ENCODE measurements at places on chromosomes 2 and 18.

DNA sequence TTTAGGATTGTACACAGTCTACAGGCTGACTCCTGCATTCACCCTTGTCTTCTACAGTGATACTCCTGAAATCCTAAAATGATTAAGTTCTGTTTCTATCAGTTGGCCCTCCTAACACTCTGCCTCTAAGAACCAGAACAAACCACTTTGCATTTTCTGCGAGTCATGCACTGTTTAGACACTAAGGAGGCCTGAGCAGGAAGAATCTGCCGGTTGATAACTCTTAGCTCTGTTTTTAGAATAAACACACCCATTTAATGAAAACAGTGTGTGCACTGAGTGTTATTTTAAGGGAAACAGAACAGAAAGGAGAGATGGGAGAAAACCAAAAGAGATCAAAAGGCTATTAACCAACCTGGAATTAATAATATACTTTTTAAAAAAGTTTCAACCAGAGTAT is 22.9 kb upstream of the SSB start:
- no peak for DNase-seq

GRCh38 chr2:108944601-108945331 is 44.3 kb downstream of the EDAR start:
- DNase-seq: no peak

- no peak for DNase-seq
Observed at GRCh38 chr2:44838116-44838790, 103.2 kb upstream of the SIX3 start.

- no peak for DNase-seq
Observed at GRCh38 chr18:60047556-60047955, 147.8 kb downstream of the PMAIP1 start.

DNA sequence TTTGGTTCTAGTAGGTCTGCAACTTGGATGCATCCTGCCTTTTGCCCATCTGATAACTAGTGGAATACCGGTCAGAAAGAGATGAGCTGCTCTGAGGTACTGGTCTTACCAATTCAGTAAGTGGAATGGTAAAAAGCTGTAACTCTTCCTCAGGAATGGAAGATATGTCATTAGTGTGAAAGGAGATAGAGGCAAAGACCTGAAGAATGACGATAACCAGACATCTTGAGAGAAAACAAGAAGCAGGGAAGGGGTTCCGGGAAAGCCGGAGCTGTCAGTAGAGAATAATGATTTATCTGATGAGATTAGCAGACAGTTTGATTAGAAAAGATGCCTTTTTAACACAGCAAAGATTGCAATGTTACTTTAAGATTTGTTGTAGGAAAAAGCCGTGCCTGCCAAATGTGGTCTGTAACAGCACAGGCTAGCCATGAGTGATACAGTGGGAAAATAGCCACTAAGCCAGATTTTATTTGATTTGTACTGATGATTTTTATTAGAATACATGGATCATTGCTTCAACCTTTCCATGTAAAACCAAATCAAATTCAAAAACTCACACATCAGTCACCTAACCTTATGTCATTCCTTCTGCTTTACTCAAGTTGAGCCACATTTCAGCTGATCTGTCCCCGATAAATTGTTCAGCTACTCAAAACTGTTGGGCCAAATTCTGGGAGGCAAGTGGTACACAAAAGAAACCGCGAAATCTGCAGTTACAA is 110.0 kb downstream of the TCF4 start:
- DNase-seq: no peak

DNA sequence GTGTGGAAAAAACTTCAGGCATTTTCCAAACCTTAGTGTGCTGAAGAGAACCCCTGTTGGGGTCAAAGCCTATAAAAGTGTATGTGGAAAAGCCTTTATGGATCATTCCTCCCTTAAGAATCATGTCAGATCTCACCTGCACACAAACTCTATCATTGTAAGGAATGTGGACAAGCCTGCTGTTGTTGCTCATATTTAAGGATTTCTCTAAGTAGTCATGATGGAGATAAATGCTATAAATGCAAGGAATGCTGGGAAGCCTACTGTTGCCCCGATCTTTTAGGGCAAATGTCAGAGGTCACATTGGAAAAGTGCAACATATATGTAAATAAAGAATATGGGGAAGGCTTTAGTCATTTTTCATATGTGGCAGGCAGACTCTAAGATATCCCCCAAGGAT is 129.5 kb downstream of the ICOS start:
- DNase-seq: no peak

DNA sequence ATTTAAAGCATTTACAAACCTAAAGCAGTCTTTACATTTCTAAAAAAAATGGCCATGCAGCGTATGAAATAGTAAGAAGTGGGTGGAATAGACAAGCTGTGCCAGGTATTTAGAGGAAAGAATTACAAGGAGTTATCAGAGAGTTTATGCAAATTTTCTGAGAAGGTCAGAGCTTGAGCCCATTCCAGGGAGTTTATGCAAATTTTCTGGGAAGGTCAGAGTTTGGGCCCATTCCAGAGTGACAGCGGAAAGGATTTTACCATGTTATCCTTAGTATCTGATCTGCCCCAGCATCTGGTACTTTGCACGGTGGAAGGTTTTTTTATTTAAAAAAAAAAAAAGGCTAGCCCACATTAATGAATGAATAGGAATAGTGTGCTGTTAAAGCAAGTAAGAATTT is 1.4 kb upstream of the DOK6 start:
- DNase-seq: no peak

- DNase-seq: no peak
Observed at GRCh38 chr2:119432851-119433522, 1.3 kb downstream of the TMEM37 start.

DNA sequence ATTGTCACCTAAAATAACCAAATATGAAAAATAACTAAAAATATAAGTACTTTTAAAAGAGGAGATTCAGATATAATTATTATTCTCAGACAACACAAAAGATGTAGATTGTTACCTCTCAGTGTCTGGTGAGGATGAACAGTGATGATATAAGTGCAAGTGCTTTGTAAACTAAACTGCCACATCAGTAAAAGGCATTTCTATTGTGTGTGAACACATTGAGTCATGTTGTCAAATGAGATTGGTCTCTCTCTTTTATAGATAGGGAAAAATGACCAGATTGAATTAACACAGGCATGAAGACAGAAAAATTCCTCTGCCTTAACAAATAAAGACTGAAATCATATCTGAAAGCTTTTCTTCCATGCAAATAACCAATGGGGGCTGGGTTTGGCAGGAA is 182.4 kb upstream of the TMEFF2 start:
- DNase-seq: no peak
